ENCODE measurements at places on chromosomes 1 and 21.
A peak's percentile ranks its signal among the peaks of the same experiment; 100 is the strongest.

DNA sequence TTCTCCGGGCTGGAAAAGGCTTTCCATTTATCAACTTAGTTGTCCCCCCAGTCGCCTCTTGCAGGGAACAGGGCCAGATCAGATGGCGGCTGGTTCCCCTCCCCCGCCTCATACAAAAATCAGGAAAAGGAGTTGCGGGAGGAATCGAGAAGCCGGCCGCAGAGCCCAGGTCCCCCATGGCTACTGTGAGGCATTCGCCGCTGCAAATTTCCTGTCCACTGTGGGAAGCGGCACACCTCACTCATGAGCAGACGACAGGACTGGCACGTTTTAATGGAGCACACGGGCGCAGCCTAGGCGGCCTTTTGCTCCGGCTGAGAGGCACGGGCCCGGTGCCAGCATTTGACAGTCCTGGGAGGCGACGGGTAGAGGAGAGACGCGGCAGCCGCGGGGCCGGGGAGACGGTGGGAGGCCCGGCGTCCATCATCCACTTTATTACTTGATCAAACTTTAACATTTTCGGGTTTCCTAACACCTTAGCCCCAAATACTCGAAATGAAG, 1.1 kb downstream of the GNG4 start:
- peaks cover 4% of the 10 kb centered on the region for H3K36me3 ChIP-seq
- H3K27me3 ChIP-seq: peaks cover 65% of the 10 kb centered on the region
- no peak for DNase-seq
- peak overlapping the region; percentile 81 for H3K4me3 ChIP-seq

DNA sequence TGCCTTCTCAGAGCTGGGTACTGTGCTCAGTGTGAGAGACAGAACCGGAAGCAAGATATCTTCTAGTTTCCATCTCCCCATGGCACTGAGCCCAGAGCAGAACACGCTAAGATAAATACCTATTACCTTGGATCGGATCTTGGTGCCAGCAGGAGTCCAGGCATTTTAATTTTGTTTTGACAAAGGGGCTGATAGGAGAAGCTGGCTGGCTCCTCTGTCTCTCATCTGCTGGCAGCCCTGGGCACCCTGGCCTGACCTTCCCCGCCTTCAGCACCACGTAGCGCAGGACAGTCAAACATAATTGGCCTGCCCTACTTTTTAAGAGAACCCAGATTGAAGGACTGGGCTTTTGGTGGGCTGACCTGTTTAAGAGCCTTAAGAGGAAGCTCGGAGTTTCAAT, 160.7 kb upstream of the KLHDC7A start:
- H3K27ac ChIP-seq: no peak overlapping the region
- H3K4me3 ChIP-seq: no peak overlapping the region
- H3K36me3 ChIP-seq: no peaks in the 10 kb centered on the region

DNA sequence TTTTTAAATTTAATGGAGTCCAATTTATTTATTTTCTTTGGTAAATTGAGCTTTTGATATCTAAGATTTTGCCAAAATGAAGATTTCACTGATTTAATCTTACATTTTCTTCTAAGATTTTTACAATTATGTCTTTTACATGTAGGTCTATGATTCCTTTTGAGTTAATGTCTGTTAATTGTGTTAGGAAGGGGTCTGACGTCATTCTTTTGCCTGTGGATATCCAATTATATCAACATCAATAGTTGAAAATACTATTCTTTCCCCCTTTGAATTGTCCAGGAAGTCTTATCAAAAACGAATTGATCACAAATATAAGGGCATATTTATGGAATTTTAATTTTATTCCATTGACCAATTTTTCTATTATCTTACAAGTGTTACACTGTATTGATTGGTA, 1258.8 kb upstream of the B3GALT2 start:
- peaks cover under 1% of the 10 kb centered on the region for H3K27me3 ChIP-seq
- H3K4me3 ChIP-seq: no peak overlapping the region
- DNase-seq: no peak
- H3K36me3 ChIP-seq: no peaks in the 10 kb centered on the region
- H3K27ac ChIP-seq: no peak overlapping the region
- H3K4me1 ChIP-seq: no peaks in the 10 kb centered on the region

- H3K4me3 ChIP-seq: no peak overlapping the region
- H3K27me3 ChIP-seq: peaks cover 20% of the 10 kb centered on the region
- no peak overlapping the region for H3K27ac ChIP-seq
- no peak for DNase-seq
- H3K4me1 ChIP-seq: no peaks in the 10 kb centered on the region
- no peaks in the 10 kb centered on the region for H3K36me3 ChIP-seq
Observed at GRCh38 chr1:50272912-50273311, 150.3 kb downstream of the DMRTA2 start.

DNA sequence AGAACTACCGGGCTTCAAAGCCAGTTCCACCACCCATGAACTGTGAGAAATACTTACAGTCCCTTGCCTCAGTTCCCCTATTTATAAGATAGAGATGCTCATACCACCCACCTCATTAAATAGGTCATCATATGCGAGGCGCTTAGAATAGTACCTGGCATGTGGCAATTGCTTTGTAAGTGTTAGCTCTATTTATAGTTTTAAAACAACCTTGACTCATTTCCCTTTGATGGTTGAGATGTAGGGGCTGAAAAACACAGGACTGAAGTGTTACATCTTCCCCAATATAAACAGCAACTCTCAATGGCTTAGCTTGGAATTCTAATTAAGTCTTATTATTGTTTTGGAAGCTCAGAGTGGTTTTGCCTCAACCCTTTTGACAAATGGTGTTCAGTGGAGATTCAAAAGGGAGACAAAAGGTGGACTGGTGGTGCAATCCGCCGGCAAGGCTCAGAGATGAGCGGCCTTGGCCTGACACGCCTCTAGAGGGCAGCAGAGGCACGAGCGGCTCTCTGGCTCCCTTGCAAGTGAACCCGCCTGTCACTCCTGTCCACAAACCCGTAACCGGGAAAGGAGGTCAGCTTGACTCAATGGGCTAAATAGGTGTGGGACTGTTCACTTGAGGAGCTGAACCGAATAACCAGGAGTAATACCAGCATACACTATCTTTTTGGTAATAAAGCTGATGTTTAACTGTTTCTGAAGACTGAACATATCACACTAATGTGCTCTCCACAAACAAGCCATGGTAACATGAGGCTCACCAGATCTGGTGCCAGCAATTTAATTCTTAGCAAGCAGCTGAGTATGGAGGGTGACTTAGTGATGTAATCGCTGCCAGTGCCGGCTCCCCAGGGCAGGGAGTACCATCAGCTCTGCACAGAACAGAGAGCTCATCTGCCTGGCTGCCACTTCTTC, 19.5 kb upstream of the SMYD2 start:
- peak; percentile 91 for DNase-seq
- H3K27me3 ChIP-seq: peaks cover 46% of the 10 kb centered on the region
- no peak overlapping the region for H3K27ac ChIP-seq
- H3K36me3 ChIP-seq: no peaks in the 10 kb centered on the region
- H3K4me1 ChIP-seq: peaks cover 11% of the 10 kb centered on the region

DNA sequence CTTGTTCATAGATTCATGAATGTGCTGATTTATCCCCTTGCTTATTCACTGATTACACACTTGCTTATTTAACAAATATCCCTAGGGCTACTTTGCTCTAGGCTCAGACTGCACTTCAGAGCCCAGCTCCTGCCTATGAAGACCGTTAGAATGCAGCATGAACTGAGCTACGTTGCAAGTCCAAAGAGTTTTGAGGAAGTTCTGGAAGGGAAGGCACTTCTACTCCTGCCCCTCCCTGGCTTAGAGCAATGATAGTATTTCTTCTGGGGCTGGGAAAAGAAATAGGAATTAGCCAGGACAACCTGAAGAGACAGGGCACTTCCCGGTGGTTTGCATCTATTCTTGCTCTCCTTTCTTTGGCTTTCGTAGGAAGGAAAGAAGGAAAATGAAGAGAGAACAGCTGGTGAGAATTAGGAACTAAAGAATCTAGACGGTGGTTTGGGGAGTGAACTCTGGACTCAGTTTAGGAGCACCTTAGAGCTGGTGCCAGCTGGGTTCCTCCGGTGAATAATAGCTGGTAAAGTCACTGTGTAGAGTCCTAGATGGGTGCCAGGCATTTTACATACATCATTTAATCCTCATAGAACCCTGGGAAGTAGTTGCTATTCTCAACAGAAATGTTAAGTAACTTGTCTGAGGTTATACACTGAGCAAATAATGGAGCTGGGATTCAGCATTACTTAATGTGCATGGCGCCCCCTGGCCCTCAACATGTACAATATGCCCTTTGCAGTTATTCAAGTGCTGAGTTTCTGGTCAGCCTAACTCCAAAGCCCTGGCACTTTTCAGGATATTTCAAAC, 65.9 kb downstream of the NDUFS5 start:
- no peaks in the 10 kb centered on the region for H3K36me3 ChIP-seq
- H3K27me3 ChIP-seq: no peaks in the 10 kb centered on the region
- H3K4me3 ChIP-seq: no peak overlapping the region
- peaks cover 4% of the 10 kb centered on the region for H3K4me1 ChIP-seq
- no peak overlapping the region for H3K27ac ChIP-seq
- peak; percentile 83 for DNase-seq

- DNase-seq: no peak
- H3K4me3 ChIP-seq: no peak overlapping the region
- no peaks in the 10 kb centered on the region for H3K36me3 ChIP-seq
- H3K27ac ChIP-seq: no peak overlapping the region
- H3K4me1 ChIP-seq: no peaks in the 10 kb centered on the region
Observed at GRCh38 chr1:181783208-181783607, 278.3 kb downstream of the ZNF648 start.

DNA sequence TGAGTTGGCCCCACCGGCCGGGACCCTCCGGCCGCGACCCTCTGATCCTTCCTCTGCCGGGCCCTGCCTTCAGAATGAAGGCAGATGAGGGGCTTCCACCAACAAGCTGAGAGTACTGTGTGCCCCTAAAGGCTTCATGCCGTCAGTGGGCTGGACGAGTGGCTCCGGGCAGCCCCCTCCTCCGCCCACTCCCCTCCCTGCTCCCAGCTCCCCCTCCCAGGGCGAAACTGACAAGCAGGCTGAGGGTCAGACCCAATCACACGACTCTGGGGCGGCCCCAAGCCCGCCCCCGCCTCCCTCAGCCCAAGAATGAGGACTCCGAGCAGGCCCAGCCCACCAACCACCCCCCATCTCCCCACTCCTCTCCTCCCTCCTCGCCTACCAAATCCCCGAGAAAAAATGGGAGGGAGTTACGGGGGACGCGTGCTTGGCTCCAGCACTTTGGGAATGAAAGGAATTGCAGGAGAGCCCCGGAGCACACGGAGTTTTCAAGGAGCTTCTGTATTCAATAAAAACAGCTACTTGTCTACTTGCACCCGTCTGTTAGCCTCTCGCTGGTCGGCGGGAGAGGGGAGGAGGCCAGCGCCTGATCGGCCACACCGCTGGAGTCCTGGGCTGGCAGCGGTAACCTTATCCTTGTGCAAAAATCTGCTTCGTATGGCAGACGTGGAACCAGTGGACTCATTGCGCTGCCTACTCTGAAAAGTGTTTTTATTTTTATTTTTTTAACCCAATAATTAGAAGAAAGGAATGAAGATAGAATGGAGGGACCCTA, at the start of gene COL11A1:
TSS of gene COL11A1 (minus strand) at position 147 of the 775 bp plus-strand sequence. CDS start 344 bp downstream, outside the sequence.
- H3K4me1 ChIP-seq: peaks cover 9% of the 10 kb centered on the region
- peaks cover 30% of the 10 kb centered on the region for H3K27me3 ChIP-seq
- no peak within 1 kb of the TSS for H3K4me3 ChIP-seq
- H3K27ac ChIP-seq: no peak within 1 kb of the TSS
- no peaks in the 10 kb centered on the region for H3K36me3 ChIP-seq
- no peak for DNase-seq

GRCh38 chr1:202750024-202750423, 39.8 kb upstream of the SYT2 start:
- H3K27ac ChIP-seq: no peak overlapping the region
- no peaks in the 10 kb centered on the region for H3K27me3 ChIP-seq
- no peaks in the 10 kb centered on the region for H3K4me1 ChIP-seq
- no peak for DNase-seq
- no peak overlapping the region for H3K4me3 ChIP-seq
- peaks cover 20% of the 10 kb centered on the region for H3K36me3 ChIP-seq

- H3K36me3 ChIP-seq: no peaks in the 10 kb centered on the region
- H3K4me3 ChIP-seq: no peak overlapping the region
- H3K4me1 ChIP-seq: no peaks in the 10 kb centered on the region
Observed at GRCh38 chr1:185268352-185268751, 48.7 kb downstream of the IVNS1ABP start.

GRCh38 chr1:1628754-1629429, 3.1 kb upstream of the MMP23B start:
- H3K4me3 ChIP-seq: peak overlapping the region; percentile 12
- H3K4me1 ChIP-seq: peaks cover 4% of the 10 kb centered on the region
- H3K27me3 ChIP-seq: peaks cover 4% of the 10 kb centered on the region
- DNase-seq: peak; percentile 56
- H3K27ac ChIP-seq: no peak overlapping the region
- H3K36me3 ChIP-seq: peaks cover 2% of the 10 kb centered on the region

DNA sequence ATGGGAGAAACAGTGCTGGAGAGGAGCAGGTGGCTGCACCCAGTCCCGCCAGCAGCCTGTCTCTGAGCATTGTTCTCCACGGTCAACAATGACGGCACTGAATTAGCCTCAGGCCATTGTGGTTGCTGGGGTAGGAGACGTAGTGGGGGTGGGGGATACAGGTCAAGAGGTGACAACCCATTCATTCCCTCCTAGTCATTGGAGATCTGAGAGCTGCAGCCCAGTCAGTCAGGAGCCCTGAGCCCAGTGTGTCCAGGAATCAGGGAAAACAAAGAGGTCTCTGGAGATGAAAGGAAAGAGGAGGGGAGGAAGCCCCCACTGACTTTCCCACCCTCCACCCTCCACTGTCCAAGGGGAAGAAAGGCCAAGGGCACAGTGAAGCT, 15.3 kb downstream of the SMIM12 start:
- H3K4me1 ChIP-seq: peaks cover 5% of the 10 kb centered on the region
- no peak overlapping the region for H3K4me3 ChIP-seq
- H3K36me3 ChIP-seq: peaks cover 10% of the 10 kb centered on the region
- no peak overlapping the region for H3K27ac ChIP-seq
- H3K27me3 ChIP-seq: no peaks in the 10 kb centered on the region

GRCh38 chr1:30868833-30869435, 39.6 kb downstream of the SDC3 start:
- no peaks in the 10 kb centered on the region for H3K27me3 ChIP-seq
- H3K27ac ChIP-seq: no peak overlapping the region
- H3K36me3 ChIP-seq: no peaks in the 10 kb centered on the region
- no peak overlapping the region for H3K4me3 ChIP-seq
- H3K4me1 ChIP-seq: no peaks in the 10 kb centered on the region

DNA sequence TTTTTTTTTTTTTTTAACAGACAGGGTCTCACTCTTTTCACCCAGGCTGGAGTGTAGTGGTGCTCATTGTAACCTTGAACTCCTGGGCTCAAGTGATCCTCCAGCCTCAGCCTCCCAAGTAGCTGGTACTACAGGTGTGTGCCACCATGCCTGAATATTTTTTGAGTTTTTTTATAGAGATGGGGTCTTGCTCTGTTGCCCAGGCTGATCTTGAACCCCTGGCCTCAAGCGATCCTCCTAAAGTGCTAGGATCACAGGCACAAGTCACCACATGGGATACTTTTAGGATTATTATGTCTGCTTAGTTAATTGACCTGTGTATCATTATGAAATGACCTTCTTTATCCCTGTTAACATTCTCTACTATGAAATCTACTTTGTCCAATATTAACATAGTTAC, 38.0 kb downstream of the RASSF5 start:
- H3K4me3 ChIP-seq: no peak overlapping the region
- no peak for DNase-seq

- H3K4me3 ChIP-seq: no peak overlapping the region
- no peak for DNase-seq
- no peaks in the 10 kb centered on the region for H3K27me3 ChIP-seq
- no peaks in the 10 kb centered on the region for H3K36me3 ChIP-seq
- H3K4me1 ChIP-seq: no peaks in the 10 kb centered on the region
Observed at GRCh38 chr1:216904471-216904870, 181.2 kb upstream of the ESRRG start.

Data from activated naive CD4-positive, alpha-beta T cell treated with anti-CD3 and anti-CD28 coated beads for 36 hours (primary cell).